ENCODE measurements at places on chromosomes 3 and 15.

DNA sequence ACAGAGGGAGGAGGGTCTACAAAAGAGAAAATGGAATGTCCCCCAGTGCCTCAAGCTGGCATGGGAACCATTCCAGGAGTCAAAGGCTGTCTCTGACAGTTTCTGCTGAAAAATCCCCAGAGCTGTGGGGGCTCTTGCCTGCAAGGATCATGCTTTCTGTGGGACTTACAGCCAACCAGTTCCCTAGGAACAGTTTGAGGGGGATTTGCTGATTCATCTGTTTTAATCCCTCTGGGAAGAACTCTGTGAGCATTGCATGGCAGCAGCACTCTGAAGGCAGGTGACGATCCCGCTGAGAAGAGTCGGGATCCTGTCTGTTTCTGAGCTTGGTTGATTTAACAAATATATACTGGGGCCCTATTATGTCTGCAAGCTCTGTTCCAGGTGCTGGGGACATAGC, 176.0 kb downstream of the SSR3 start:
- DNase-seq, result no peak

DNA sequence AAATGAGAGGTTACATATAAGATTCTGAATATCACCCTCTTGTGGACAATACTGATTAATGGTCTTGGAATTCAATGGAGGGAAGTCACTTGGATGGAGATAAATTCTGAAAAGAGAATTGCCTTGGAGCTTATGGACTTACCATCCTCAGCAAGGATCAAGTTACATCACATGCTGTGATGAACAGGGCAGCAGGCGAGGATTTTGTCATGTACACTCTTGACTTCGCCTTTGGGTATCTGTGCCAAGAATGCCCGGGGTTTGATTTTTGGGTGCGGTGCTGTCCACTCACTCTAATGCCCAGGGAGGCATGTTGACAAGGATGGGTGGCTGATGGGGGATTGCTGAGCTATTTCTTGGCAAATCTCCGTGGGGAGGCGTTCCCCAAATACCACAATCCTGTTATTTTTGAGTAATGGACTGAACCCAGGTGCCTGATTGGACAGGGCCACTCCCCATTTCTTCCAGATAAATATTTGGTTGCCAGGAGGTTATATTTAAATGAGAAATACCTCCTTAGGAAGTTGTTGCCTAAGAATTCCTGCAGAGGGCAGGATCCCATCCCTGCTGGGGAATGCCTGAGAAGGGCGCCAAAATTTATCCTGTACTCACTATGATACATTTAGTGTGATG, 96.3 kb downstream of the TPRG1 start:
- DNase-seq, result no peak

GRCh38 chr3:58414538-58415197, 19.0 kb downstream of the PDHB start:
- peak; percentile 25 for DNase-seq

DNA sequence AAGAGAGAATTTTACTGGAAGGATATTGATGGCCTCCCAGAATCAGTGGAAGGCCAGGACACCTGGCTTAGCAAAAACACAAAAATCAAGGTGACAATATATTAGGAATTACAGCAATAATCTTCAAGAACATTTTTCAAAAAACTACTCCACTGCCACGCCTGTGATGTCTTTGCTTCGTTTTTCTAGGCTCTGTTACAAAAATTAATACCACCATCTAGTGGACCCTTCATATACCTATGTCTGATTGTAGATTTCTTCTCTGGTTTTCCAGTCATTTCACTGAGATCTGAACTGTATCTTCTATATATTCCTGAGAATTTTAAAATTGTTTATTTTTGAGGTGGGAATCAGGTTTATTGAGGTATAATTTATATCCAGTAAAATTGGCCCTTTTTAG, 5.6 kb upstream of the SLC33A1 start:
- no peak for DNase-seq

GRCh38 chr3:141414800-141415462, 46.6 kb downstream of the ZBTB38 start:
- DNase-seq, result no peak

DNA sequence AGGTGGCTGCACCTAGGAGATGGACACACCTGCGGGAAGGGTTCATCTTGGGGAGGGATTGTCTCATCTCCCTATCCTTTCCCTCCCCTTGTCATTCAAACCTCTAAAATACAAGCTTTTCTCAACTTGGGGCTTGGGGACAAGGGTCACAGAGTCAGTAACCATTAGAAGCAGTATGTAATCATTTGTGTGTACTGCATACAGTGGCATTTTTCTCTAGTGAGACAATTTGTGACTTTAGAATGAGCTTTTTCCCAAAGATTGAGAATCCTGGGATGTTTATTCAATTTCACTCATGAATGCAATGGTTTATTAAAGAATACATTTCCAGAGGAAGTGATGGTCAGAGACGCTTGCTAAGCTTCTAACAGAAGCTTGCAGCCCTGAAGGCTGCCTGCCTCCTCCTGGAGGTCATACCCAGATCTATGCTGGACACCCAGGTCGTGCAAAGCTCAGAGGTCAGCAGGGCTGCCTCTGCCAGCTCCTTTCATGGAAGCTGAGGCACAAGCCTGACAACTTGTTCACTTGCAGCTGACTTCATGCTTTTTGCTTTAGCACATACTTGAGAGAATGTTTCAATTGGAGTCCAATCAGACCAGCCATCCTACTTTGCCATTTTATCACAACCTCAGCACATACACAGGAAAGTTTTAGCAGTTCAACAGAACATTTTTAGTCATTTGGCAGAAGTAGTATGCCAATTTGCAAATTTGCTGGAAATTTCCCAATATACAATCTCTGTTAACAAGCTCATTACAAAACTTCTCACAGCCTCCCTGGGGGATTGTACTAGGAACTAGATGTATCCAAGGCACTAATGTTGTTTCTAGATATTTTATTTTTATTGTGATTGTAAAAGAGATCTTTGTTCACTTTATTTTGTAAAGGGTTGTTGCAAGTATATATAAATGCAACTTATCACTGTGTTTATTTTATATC, 25.6 kb upstream of the ALDH1L1 start:
- DNase-seq, result no peak

DNA sequence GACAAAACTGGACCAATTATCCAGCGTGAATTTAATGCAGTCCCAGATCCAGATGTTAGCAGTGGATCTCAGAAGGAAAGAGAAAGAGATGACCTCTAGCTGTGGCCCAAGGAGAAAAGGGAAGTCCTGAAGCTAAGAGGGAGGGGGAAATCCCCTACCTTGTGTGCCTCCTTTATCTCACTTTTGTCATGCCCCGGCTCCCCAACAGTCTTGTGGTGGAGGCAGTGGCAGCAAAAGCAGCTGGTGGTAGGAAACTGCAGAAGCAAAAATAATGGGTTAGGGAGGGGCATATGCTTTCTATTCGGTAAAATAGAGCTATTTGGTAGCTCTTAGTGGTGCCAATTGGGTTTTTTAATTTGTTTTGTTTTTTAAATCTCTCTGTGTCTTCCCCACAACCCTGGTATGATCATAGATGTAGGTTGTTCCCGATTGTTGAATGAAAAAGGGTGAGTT, 56.5 kb downstream of the MCTP2 start:
- peak; percentile 78 for DNase-seq

- no peak for DNase-seq
Measured at GRCh38 chr3:33883538-33883950, 85.1 kb downstream of the PDCD6IP start.

DNA sequence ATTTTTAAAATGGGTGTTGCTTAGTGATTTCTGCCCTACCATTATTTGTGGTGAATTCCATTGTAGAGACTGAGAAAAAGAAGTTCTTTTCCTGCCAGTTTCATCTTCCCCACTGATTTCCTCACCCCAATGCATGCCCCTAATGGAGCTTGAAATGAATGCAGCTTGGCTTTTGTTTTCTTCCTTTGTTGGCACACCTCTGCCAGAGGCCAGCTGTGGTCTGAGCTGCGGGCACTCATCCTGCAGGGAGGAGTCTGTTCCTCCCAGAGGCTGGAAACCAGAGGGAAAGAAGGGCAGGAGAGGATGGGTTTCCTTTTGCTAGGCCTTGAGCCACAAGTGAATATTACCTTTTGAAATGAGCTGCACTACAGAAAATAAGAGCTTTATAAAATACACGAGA, 9.3 kb upstream of the ST8SIA2 start:
- no peak for DNase-seq

DNA sequence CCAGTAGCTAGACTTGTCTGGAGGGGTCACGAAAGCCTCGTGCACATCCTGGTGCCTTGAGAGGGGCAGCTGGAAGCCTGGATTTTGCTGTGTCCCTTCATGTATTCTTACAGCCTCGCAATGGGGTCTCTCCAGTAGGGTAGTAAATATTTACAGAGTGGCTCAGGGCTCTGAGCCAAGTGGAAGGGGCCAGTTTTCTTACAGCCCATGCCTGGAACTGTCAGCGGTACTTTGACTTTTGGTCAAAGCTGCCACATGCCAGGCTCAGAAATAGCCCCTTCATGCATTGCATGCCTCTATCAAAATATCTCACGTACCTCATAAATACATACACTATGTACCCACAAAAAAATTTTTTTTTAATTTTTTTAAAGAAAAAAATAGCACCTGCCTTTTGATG, 119.2 kb downstream of the OSBPL10 start:
- no peak for DNase-seq

DNA sequence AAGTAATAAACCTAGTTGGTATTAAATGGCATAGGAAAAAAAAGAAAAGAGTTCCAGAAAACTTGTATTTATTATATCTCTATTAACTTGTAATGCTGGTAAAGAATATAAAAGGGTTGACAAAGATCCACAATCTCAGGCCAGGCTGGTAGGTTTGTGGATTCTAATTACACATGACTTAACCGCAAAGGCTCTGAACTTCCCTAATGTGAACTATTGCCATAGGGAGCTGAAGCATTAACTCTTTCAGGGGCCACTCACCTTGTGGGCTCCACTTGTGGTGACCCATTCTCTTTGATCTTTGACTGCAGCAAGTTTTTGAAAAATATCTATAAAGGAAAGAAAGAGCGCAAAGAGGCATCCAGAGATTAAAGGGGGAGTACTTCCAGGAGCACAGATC, 58.5 kb downstream of the NEK10 start:
- no peak for DNase-seq

DNA sequence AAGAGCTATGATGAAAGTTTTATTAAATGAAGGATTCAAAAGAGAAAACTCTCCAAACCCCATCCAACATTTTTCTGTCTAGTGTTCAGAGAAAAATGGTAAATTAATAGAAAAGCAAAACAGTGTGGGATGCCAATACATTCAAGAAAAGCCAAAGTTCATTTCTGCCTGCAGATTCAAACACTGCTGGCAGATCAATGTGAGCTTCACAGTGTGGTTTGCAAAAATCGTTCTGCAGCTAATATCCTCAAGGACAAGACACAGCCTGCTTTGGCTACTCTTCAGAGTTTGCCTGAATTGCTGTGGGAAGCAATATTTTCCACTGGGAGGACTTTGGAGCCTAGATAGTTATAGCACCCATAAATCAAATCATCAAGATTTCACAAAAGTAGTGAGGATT, 619.9 kb upstream of the SUCLG2 start:
- no peak for DNase-seq

GRCh38 chr3:126957776-126958637, 24.9 kb upstream of the PLXNA1 start:
- DNase-seq, result no peak

DNA sequence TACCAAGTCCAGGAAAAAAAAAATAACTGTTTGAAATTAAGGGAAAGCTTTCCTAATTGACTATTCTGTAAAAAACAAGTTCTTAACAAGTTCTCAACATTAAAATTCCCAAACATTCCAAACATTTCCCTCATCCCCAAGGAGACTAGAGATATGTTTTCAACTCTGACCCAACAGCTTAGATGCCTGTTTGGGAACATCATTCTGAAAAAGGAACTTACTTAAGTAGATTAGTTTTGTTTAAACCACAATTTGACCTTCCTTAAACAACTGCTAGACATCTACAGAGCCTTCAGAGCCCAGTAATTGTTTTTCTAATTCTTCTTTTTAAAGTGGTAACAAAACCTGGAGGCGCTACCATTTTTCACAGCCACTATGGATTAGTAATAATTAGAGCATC, 12.8 kb downstream of the UBR1 start:
- DNase-seq, result no peak

DNA sequence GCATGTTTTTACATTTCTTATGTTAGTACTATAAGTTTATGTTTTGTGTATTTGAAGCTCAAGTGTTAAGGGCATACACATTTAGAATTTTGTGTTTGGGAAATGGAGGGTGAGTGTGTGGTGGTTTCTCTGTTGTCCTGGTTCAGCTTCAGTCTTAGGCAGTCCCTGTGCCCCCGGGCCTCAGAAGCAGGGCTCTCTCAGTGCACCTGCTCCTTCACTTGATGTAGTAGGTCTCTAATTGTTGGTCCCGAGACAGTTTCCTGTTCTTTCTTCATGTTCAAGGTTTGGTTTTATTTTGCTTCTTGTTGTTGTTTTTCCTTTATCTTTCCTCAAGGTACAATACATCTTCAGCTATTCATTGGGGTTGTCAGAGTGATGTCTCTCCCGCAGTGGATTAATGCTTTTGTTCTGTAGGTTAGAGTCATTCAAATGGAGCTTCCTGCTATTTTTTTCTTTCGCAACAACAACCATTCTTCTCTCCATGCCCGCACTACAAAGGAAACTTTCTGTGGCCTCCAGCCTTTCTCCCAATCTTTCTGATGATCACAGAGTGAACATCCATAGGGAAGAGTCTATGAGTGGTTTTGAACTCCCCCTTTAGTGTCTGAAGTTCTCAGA, 177.8 kb upstream of the GOLGA6L4 start:
- no peak for DNase-seq

GRCh38 chr3:172678068-172678467, 32.8 kb downstream of the NCEH1 start:
- no peak for DNase-seq

DNA sequence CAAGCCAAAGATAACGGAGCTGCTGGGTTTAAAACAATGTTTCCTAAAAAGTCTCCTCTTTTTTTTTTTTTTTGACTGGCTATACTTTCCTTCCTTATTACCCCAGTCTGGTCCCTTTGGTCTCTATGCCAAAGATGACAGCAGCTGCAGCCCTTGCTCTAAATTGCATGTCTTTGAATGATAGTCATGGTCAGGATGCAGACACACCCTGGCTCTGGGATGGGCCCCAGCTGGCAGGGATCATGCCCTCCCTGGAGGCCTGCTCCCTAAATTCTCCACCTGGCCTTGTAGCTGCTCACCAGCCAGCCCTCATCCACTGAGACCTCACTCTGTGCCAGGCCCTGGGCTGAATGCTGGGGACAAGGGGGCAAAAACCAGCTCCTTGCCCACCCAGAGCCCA, 95.8 kb downstream of the MESD start:
- DNase-seq, result no peak

GRCh38 chr3:183799461-183799860, 25.9 kb downstream of the MAP6D1 start:
- no peak for DNase-seq

GRCh38 chr3:73188707-73189106, 127.2 kb downstream of the EBLN2 start:
- DNase-seq, result no peak

DNA sequence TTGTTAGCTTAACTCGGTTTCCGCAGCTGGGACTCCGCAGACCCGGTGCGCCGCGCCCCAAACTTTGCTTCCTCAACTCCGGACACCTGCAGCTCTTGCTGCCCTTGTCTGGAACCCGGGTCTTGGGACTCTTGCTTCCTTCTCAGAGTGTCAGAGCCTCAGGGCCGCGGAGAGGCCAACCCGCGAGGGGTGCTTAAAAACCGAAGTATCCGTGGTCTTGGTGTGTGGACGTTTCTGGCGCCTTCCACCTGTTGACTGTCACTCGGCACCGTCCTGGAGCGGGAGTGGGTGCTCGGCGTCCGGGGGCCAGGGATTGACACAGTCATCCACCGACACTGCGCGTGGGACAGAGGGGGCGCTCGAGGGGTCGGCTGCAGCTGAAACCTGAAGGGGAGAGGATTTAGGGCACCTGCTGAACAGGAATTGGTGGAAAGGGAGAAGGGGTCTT, 386 bp downstream of the SQOR start:
- DNase-seq, result peak; percentile 60

GRCh38 chr3:152355744-152356665, 87.3 kb downstream of the MBNL1 start:
- no peak for DNase-seq
